T-helper 9 cell (primary cell): ENCODE measurements at places on chromosomes 5 and 9.

GRCh38 chr9:16901590-16901989, 31.1 kb upstream of the BNC2 start:
- DNase-seq = no peak

DNA sequence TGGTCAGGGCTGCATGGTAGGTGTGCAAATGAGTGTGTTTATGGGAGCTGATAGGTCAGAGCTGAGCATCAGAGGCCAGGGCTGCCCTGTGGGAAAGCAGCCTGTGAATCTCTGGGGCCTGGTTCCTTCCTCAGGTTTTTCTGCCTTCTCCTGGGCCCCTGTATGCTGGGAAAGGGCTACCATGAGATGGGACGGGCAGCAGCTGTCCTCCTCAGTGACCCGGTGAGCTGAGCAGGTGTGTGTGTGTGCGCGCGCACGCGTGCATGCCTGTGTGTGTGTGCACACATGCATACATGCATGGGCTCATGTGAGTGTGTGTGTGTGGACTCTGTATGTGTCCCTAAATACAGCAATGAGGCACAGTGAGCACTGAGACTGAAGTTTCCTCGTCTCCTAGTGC, 2.3 kb downstream of the SLC4A9 start:
- DNase-seq = no peak

- DNase-seq = no peak
Observed at GRCh38 chr9:79292731-79293280, 279.0 kb upstream of the TLE4 start.

GRCh38 chr5:53360811-53361210, 119.6 kb upstream of the FST start:
- DNase-seq = no peak

DNA sequence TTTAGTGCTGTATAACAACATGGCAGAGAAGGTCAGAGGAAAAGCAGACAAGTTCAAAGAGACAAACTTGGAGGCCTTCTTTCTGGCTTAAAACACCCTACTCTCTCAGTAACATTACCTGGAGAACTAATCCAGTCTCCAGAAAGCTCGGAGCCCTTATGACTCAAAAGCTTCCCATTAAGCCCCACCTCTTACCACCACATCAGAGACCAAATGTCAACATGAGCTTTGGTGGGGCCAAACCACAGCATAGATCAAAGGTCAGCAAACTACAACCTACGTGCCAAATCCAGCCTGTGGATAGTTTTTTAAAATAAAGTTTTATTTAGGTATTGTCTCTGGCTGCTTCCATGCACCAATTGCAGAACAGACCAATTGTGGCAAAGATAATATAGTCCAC, 589.9 kb downstream of the DNAH5 start:
- no peak for DNase-seq

DNA sequence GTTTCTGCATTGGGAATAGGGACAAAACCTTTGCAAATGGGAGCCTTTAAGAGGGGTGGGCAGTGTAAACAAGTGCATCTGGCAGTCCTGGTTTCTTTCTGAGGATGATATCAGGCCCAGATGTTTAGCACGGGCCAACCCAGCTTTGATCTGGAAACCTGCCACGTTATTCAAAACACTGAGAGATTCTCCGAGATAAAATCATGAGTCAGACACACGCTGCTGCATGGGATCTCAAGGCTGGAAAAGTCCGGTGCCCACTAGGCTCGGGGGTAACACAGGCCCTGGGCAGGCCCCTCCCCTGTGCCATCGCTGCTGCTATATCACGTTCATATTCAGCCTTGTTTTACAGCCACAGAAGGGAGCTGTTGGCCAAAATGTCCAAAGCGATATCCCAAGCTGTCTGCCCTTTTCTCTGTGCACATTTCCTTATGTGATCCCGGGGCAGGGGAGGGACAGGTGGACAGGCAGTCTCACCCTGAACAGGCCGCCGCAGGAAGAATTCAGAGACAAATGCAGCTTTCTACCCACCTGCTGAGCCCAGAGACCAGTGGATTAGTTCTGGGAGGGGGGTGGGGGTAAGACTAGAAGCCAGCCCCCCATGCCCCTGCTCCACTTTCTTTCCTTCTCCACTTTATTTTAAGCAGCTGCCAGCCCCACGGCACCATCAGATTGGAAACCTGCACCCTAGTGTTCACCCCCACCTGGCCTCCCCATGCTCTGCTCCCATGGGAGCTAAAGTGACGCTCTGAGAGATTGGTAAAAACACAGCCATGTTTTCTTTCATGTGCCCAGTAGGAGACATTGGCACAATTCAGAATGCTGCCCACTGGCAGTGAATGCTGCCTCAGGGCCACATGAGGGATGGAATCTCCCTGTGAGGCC, 63.1 kb downstream of the TMOD1 start:
- no peak for DNase-seq

DNA sequence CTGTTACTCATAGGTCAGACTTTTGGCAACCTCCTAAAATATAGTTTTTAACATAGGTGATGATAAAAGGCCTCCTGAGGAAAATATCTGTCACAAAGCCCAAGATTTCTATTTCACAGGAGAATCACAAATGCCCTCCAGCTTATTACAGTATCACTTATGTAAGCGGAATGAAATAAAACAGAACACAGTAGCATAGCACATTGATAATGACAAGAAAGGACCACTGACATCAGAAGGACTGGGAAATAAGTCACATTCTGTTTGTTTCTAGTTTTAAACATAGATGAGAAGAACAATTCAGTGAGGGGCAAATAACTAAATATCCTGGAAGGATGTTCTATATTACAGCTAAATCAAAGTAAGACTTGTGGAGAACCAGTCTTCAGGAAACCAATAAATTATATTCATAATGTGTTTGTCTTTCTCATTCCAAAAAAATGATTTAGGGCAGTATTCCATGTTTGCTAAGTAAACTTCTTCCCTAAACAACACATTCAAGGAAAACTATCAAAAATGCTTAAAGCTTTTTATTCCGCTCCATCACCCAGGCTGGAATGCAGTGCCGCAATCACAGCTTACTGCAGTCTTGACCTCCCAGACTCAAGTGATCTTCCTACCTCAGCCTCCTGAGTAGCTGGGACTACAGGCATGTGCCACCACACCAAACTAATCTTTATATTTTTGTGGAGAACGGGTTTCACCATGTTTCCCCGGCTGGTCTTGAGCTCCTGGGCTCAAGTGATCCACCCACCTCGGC, 20.8 kb upstream of the CTNNAL1 start:
- no peak for DNase-seq

- DNase-seq = no peak
Observed at GRCh38 chr5:107296572-107296971, 374.2 kb downstream of the EFNA5 start.
